ENCODE measurements at places on chromosomes 6 and 20.

DNA sequence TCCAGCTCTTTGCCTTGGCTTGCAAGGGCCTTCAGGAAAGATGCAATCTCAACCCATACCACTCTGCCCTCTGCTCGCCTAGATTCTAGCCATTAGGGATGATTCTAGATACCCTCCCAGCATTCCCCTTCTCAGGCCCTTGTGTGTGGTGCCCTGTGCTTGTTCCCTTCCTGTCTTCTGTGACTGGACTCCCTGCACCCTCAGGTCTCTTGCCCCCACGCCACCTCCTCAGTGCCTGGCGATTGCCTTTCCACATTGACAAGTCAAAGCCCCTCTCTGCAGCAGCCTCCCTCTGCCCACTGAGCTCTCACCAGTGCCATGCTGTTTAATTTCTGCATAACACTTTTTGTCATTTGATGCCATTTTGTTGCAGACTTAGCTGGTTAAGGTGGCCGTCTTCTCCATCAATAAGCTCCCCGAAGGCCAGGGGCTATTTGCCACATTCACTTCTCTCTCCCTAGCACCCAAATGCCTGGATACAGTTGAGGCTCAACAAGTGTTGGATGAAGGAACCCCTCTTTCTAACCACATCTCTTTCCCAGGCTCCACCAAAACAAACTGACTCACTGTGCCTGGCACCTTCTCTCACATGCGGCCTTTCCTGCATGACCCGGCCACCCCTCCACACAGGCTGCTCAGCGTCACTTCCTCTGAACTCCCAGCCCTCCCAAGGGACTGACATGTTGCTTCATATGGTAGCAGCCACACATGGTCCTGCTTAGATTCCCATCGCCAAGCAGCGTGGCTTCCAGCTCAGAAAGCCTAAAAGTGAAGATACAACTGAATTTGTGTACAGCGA is 4.6 kb upstream of the TXNDC5 start:
- no peak for DNase-seq

- no peak for DNase-seq
These were observed 189.4 kb downstream of the CD109 start for GRCh38 chr6:73885393-73885792.

DNA sequence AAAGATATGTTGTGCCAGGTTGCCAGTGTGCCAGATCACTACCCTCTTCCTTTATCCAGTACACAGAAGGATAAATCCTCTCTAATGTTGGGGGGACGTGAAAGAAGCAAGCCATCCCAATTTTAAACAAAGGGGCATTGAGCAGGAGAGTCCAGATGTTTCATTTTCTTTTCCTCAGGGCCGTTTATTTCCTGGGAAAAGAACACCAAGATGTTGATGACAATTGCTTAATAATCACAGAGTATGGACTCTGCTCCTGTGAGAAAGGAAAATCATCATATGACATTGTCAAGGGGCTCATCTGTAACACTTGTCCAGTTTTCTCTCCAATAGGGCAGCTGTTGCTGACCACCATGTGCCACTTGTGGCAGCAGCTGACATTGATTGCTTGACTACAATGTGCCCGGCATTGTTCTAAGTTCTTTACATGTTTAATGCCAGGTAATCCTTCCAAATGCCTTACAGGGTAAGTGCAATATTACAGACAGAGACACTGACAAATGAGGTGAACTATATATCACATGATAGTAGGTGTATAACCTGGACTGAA is 161.4 kb downstream of the CD109 start:
- no peak for DNase-seq

DNA sequence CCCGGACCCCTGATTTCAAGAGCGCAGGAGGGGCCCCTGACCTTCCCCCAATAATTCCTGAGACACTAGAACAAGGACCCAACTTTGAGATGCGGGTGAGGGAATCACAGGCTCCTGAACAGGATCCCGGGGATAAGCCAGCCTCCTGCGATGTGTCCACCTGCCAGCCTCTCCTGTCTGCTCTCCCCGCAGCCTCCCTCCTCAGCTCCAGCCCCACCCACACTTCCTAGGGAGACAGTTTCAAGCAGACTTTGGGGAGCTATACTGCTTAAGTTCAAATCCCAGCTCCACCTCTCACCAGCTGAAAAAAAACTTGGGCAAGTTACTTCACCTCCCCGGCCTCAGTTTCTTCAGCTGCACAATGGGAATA is 50.8 kb downstream of the GRM4 start:
- no peak for DNase-seq

- no peak for DNase-seq
These were observed 12.1 kb upstream of the MRPS18A start for GRCh38 chr6:43699564-43700186.

GRCh38 chr6:167116109-167116837 is 6.6 kb upstream of the CCR6 start:
- no peak for DNase-seq

DNA sequence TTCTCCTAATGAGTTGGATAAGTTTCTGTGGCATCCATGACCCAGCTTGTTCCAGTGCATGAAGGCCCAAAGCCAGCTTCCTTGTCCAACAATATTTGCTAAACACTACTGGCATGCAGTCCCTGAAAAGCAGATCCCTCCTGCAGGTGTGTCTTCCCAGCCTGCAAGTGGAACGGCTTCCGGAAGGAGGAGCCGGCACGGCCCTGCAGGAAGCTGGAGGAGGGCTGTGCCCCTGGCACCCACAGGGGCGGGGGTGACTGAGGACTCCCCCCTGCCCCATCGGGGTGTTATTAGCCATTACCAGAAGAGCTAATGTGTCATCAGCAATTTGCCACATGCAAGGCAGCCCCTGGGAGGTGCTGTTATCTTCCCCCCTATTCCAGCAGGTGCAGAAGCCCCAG is 27.4 kb downstream of the NPEPL1 start:
- DNase-seq = no peak

- peak; percentile 54 for DNase-seq
These were observed 136.3 kb upstream of the ZNF184 start for GRCh38 chr6:27608916-27609883.

DNA sequence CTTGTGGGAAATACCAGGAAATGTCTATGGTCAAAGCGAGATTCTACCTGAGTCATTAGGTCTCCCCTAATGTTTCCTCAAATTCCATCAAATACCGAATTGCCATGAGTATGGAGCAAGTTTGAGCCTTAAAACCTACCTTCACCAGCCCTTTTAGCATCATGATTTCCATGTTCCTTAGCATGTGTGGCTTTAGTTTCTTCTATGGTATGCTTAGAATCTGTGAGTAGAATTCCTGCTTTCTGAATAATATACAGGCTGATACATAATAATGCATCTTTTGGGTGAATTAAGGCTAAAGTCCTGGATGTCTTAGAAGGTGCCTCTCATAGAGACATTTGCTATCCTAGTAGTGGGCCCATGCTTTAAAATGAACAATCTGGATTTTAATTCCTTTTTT is 32.0 kb downstream of the TSPYL4 start:
- no peak for DNase-seq

DNA sequence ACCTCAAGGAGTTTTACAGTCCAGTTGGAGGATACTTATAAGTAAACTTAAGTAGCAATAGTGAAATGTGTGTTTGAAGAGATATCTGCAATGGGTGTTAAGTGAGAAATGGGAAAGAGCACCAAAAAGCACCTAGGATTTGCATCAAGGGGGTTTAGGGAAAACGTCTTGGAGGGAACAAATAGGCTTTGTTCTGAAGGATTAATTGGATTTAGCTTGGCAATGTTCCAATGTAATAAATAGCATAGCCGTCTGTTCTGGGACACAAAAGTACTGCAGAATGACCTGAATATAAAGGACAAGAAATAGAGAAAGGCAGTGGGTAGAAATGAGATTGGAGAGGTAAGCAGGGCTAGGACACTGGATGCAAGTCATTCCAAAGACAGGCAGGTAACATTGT is 2.8 kb upstream of the MYO6 start:
- DNase-seq = no peak

- peak; percentile 87 for DNase-seq
These were observed 93.4 kb upstream of the ASF1A start for GRCh38 chr6:118800394-118801071.

- DNase-seq = no peak
These were observed 16.7 kb downstream of the GPRC6A start for GRCh38 chr6:116812051-116812650.

DNA sequence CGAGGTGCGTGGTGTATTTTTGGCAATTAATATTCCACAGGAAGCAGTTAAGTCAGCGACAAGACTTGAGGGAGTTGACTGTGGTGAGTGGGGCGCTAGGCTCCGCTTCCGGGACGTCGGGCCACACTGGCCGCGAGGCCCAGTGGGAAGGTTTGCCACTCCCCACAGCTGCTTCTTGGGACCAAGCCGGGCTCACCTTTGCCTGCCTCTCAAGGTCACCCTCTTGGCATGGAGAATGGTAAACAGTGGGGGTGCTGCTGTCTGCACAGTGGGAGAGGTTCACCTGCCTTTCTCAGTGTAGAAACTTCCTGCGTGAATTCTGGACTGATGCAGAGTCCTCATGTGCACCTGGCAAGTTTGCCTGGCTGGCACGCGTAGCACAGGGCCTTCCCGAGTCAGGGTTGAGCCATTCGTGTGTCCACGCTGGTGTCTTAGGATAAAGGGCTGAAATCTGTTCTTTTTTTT is 6.4 kb downstream of the OSBPL2 start:
- no peak for DNase-seq

- DNase-seq = peak; percentile 25
These were observed 417.3 kb upstream of the NOX3 start for GRCh38 chr6:155872961-155873360.

DNA sequence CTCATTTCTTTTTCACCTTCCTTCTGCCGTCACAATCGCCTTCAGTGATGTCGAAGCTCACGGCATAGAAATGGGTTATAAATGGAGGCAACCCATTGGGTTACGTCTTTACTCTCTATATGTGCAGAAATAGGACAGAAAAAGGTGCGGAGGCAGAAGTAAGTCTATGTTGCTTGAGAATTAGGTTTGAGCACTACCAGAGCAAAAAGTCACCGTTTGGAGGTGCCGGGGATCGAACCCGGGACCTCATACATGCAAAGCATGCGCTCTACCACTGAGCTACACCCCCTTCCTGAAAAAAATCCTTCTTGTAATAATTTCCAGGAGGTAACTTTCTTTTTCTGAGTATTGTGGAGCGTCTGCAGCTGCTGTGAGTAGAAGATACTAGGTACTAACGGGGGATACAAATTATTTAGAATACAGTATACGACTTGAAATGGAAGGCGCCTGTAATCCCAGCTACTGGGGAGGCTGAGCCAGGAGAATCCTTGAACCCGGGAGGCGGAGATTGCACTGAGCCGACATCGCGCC is 134.2 kb downstream of the TRIM27 start:
- DNase-seq = no peak

DNA sequence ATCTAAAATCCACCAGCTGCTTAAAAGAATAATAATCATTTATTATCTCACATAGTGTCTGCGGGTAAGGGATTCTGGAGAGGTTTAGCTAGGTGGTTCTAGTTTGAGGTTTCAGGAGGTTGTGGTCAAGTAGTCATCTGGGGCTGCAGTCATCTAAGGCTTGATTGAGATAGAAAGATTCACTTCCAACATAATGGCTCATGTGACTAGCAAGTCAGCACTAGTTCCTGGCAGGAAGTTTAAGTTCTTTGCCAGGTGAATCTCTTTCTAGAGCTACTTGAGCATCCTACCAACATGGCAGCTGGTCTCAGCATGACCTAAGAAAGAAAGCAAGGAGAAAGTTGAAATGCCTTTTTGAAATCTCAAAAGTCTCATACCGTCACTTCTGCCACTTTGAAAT is 128.8 kb downstream of the EDN1 start:
- DNase-seq = no peak

GRCh38 chr20:25309395-25310267 is 61.7 kb downstream of the PYGB start:
- no peak for DNase-seq

DNA sequence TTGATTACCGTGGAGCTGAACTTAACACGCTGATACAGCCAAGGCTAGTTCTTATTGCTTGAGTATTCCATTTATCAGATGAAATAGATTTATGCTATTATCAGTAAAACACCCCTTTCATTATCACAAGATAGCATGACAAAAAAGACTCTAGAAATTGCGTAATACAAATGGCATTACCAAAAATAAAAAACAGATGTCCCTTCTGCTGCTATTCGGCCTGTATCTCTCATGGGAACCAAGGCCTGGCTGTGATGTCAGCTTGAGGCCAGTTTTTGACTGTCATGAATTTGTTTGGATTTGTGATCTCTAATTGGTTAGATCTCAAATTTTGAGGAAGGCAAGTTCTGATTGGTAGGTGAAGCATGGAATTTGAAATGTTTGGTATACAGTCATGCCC is 25.2 kb downstream of the MEI4 start:
- no peak for DNase-seq

DNA sequence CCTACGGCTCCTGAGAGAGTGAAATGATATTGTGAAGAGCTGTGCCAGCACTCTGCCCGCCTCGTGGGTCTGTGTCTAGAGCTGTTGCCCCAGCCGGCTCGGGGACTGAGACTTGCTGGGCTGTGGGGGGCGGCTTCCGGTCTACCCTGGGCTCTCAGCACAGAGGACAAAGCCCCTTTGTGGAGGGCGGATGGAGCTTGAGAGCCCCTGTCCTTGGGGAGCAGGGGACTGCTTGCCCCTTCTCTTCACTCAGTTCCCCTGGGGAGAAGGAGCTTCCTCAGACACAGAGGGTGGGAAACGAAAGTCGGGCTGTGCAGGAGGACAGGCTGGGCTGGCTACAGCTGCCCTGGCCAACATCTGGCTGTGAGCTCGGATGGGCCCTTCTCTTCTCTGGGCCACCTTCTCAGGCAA is 11.0 kb downstream of the SRC start:
- DNase-seq = no peak

- no peak for DNase-seq
These were observed 27.7 kb downstream of the MAP3K5 start for GRCh38 chr6:136764517-136764993.

DNA sequence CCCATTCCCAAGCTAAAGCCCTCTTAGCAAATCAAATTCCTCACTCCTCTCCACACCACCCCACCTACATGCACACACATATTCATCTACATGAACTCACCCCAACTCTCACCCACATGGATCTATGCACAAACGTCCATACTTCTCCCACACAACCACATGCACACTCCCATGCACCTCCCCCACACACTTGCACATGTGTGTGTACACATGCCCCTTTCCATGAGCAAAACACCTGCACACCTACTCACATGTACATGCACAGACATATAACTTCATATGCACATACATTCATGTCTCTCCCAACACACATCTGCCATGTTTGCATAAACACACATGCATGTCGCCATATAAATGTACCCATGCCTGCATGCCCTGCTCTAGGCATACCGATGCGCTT is 22.8 kb upstream of the CST1 start:
- no peak for DNase-seq

DNA sequence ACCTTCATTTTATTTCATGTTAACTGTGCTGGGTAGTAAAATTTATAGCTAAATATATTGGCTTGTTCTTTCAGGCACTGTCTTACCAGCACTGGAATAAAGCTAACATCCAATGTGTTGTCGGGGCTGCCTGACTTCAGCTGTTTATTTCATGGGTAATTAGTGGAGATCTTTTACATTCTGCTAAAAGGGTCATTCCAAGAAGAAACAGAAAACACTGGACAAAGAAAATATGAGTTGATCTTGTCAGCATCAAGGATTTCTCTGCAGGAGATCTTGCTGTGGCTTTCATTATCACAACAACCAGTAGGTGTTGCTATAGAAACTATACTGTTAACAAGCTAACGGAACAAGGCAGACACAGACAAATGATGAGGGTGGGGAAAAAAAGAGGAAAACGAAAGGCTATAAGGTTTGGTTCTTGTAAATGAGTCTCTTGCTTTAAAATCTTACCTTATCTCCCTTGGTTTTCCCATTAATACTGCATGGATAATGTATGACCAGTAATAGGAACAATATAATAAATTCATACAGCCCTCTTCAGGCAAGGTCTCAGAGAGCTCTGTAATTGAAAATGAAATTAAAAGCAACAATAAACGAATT is 206.8 kb downstream of the SIM1 start:
- DNase-seq = peak; percentile 26

- peak; percentile 27 for DNase-seq
These were observed 10.4 kb upstream of the TDRD6 start for GRCh38 chr6:46677314-46677654.

Measured in iPS-NIHi11 (cell line).